ENCODE measurements at places on chromosomes 6 and 20. TPM values are rescaled to one million over a fixed set of nuclear protein-coding genes. Genes with fewer than 3 reads are reported as not detected.

DNA sequence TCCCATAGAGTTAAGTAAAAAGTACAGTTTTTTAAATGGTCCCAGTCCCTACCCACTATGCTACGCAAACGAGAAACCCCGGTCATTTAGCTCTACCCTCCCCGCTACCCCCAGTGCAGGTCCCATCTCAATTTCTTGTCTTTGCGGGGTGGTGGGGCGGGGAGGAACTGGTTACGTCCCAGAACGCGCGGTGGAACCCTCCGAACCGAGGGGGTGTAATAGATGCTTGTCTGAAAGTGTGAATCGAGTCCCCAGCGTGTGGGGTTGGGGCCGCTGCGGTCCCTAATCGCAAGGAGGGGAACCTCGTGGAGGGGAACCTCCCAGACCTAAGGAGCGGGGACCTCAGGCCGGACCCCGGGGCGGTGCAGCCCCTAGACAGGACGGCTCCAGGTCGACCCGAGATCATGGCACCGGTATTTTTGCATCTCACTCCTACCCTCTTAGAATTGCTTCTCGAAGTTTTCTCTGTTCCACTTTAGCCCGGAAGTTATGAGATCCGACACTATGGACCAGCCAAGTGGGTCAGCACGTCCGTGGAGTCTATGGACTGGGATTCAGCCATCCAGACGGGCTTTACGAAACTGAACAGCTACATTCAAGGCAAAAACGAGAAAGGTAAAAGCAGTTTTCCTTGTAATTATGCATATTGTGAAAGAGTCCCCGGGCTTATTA lies 779 bp downstream of the HEBP2 start:
- no peak for DNase-seq

DNA sequence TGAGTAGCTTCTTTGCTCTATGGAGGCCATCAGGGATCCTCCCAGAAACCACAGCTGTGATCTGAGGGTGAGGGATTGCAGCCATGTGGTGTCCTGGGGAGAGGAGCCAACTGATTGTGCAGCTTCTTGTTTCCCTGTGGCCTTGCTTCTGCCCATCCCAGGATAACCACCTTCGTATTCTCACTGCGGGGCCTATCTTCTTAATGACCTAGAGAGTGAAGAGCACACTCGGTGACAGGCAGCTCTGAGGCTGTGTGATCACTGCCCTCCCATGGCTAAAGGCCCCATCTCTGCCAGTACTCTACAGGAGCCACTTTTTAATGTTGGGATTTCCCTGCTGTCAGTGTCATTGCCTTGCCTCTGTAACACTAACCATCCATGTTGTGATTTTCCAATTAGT lies 5.3 kb upstream of the RAET1L start:
- no peak for DNase-seq

GRCh38 chr6:159819932-159820640 lies 20.0 kb downstream of the PNLDC1 start:
- no peak for DNase-seq

- no peak for DNase-seq
These were observed 81.7 kb downstream of the PREP start for GRCh38 chr6:105321207-105321606.

- no peak for DNase-seq
These were observed 74.7 kb upstream of the SLC4A11 start for GRCh38 chr20:3313683-3314065.

DNA sequence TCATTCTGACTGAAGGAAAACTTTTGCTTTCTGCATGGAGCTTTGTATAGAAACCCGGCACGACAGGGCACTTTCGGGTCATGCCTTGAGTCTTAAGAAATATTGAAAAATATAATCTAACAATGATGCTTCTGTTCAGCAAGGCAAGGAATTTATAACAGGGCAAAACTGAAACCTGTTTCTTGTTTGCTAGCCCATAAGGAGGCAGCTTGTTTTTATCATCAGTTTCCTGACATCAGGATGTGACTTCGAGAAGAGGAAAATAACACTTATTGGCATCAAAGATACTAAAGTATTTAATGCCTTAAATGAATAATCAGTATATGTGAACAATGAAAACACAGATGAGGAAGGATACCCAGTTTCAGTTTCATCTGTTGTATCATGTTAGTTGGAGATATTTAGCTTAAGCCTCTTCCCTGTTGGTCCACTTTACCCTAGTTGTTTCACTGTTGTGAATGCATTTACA lies 146.5 kb downstream of the CDKAL1 start:
- DNase-seq, result no peak

The KCNG1 gene
- 22.4 TPM for total RNA-seq

The LHFPL5 gene
- 0.82 TPM for total RNA-seq

The NOP56 gene
- 132 TPM for total RNA-seq

The HLA-DRB5 gene
- 1.6 TPM for total RNA-seq

The RAD21L1 gene
- under 0.01 TPM for total RNA-seq

The ETV7 gene
- total RNA-seq, result not detected

The MUC22 gene
- total RNA-seq, result not detected

The SOBP gene
- total RNA-seq, result 42.4 TPM

Data from frontal cortex (tissue), 4 donors.